Right lung (tissue), 10 donors: ENCODE measurements at places on chromosomes 3 and 15.
A peak's percentile ranks its signal among the peaks of the same experiment; 100 is the strongest.

DNA sequence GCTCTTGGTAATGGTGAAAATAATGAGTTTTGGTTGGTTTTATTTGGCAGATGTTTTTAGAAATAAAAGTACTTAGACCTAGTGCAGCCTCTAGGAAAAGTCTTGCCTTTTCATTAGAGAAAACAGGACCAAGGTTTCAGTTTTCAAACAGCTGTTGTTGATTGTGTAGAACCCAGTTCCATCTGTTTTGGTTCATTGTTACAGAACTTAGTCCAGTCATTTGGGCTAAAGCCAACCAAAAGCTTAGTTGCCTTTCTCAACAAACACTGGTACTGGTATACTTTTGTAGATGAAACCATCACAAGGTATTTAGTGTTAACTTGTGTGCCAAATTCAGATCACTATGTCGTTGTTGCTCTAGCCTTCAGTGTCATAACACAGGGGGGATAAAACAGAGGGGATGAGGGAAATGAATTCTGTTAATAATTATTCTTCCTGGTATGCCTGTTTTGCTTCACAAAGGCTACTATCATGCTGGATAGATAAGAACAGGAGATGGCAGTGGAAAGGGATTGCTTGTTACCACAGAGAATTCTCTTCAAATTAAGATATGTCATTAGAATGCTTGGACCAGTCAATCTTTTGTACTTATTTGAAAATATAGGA is 12.6 kb upstream of the APH1B start:
- no peak for DNase-seq

- DNase-seq, result no peak
These were observed 94.6 kb upstream of the COL8A1 start for GRCh38 chr3:99543796-99544195.

DNA sequence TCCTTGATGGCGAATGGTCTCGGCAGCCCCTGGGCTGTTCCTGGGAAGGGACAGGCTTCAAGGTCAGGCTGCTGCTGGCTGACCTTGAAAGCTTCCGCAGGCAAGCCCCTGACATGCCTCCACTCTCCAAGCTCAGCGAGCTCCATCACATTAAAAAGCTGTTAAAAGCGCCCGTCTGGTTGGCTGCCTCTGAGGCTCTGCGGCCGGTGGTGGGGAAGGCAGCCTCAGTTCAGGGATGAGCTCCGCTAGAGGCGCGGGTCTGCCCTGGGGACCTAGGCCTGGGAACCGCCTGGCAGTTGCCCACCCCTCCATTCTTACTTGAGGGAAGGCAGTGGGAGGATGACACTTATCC is 103.8 kb downstream of the LINGO1 start:
- no peak for DNase-seq

DNA sequence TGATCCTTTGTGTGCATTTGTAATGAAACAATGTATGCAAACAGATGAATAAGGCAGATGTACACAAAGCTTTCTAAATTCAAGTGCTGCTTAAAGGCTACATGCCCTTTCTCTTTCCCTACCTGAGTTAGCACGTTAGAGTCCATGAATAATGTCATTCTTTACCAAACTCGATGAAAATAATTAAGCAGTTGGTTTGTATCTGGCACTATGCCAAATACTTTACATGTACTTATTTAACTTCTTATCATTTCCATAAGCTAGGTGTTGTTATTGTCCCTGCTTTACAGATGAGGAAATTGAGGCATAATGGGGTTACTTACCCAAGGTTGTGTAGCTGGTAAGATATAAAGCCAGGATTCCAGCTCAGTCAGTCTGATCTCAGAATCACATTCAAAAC is 2.4 kb downstream of the GPR171 start:
- DNase-seq, result no peak

DNA sequence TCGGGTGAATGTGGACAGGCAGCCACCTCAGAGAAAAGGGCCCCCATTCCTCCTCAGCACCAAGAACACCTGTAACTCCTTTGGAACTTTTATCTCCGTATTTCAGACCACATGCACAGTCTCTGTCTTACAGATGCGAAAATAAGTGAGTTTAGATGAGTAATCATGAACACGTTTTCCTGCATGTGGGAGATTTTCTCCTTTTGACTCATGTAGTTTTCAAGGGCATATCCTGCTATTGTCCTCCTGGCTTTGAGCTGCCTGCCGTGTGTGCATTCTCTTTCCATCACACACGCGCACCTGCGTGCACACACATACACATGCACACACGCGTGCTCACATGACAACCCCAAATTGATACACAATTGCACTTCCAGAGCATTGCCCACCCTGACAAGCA is 239.2 kb downstream of the GABRG3 start:
- DNase-seq, result no peak

DNA sequence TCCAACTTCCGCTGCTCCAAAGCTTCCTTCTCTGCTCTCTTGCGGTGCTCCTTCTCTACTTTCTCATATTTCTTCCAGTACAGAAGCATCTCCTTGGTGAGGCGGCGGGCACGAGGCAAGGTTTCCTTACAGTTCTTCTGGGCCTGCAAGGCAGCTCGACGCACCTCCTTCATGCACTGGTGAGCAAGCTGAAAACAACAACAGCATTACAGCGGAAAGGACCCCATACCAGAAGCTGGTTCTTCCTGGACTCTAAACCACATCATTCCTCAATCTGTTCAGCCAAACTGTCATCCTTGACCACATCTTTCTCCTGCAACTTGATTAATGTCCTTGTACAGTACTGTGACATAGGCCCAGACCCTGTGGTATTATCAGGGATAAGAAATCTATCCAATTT is 36.4 kb downstream of the INO80 start:
- no peak for DNase-seq

GRCh38 chr3:32947789-32948238 is 3.6 kb upstream of the CCR4 start:
- peak; percentile 73 for DNase-seq

- no peak for DNase-seq
These were observed 21.6 kb downstream of the COL8A1 start for GRCh38 chr3:99659951-99660350.

DNA sequence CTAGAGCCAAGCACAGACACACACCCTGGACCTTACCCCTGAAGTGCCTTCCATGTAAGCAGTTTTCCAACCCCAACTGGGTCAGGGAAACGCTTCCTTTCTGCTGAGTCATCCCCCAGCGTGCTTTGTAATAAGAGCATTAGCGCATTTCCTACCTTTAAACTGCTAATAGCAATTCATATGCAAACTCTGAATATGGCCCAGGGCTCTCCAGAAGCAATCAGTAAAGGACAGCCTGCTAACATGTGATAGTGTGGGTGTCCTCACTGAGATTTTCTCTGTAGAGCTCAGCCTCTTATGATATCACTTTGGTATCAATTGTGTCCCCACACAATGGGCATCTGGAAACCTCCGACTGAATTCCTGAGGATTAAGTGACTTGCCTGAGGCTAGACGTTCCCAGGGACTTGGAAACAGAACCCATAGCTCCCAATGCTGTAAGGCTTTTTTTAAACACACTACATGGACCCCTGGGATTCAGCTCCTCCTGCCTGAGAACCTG is 5.6 kb downstream of the GABRB3 start:
- no peak for DNase-seq

DNA sequence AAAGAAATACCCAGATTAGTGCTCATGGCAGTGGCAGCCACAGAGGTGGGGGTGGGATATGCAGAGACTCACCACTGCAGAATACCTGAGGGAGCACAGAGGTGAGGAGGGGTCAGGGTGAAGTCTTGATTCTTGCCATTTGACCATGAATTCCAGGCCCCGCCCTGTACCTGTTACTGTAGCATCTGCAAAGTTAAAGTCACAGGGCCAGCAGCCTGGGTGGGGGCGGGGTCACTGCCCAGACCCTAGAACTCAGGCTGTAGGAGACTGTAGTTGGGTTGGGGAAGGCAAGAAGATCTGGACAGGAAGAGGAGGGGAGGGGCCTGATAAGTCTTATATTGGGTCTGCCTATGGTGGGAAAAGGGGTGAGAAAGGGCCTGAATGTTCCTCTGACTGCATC is 14.5 kb downstream of the CCDC71 start:
- no peak for DNase-seq

- no peak for DNase-seq
These were observed 114.3 kb upstream of the ARHGEF3 start for GRCh38 chr3:56915966-56916586.

DNA sequence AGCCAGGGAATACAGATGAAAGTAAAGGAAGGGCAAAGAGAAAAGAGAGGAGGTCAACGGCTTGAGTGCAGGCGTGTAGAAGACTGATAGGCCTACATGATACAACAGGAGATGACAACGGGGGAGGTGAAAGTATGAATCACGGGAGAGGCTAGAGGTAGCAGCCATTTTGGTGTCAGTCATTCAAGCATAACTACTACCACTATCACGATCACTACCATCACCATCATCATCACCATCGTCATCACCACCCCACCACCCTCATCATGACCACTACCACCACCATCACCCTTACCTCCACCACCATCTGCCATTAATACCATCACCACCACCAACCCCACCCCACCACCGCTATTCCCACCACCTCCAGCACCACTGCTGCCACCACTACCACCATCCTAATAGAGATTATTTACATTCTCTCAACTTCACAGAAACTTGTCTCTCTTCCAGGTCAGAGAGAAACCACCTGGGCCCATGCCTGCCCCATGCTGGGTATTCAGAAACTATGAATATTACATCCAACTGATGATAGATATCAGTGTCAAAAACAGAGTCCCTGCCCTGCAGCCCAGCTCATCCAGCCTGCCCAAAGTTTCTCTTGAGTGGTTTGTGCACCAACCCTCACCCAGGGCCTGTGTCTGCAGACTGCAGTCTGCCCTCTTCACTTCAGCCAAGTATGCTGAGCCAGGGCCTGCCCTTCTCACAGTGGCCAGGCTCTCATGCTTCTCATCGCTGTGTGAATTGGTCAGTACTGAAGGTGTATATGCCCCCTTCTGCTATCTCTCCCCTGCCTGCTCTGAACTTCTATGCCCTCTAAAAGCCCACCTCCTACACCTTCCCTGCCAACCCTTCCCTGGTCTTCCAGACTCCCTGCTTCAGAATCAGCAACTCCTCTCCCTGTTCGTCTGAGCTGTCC is 215.6 kb upstream of the TLE3 start:
- DNase-seq, result no peak

GRCh38 chr3:185067173-185067572 is 85.7 kb downstream of the C3orf70 start:
- no peak for DNase-seq

- no peak for DNase-seq
These were observed 133.9 kb downstream of the EEFSEC start for GRCh38 chr3:128287216-128287615.

DNA sequence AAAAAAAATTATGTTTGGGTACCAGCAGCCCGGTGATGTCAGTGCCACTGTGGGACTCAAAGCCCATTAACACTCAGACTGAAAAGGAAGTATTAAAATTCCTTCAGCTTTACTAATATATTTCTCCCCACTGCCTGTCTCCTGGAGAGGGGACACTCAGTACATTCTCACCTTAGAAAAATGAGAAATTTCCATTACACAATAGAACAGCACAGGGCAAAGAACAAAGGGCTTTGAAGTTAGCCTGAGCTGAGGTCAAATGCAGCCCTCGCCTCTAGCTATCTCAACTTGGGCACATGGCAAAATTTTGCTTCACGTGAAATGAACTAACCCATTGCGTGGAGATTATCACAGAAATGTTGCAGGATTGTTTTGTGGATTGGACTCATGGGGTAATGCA is 80.8 kb downstream of the RARB start:
- no peak for DNase-seq
